ENCODE measurements at places on chromosomes 5 and 9.

DNA sequence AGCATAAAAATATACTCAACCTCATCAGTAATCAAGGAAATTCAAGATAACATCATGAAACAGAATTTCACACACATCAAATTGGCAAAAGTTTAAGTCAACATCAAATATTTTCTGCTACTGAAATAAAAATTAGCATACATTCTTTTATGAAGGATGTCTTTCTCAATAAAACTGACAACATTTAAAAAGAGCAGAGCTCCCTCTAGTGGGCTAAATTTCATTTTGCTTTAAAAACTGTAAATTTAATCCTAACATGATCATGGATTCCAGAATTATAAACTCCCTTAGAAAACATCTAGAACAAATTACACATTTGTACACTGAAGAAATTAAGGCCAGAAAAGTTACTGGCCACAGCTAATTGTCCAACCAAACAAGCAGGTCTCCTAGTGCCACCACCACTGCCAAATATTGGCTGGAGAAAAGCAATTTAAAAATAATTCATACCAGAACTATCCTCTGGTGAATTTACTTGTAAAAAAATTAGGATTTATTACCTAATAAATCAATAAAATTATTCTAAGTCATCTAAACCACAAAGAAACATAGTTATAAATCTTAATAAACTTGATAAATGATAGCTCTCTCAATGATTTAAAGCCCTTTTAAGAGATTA lies 31.2 kb downstream of the DEPDC1B start:
- peak; percentile 47 for DNase-seq

- peak; percentile 99 for DNase-seq
Measured at GRCh38 chr5:144187699-144188294, 17.1 kb downstream of the KCTD16 start.

GRCh38 chr9:127423476-127423933 lies 677 bp upstream of the ZNF79 start:
- DNase-seq: no peak

DNA sequence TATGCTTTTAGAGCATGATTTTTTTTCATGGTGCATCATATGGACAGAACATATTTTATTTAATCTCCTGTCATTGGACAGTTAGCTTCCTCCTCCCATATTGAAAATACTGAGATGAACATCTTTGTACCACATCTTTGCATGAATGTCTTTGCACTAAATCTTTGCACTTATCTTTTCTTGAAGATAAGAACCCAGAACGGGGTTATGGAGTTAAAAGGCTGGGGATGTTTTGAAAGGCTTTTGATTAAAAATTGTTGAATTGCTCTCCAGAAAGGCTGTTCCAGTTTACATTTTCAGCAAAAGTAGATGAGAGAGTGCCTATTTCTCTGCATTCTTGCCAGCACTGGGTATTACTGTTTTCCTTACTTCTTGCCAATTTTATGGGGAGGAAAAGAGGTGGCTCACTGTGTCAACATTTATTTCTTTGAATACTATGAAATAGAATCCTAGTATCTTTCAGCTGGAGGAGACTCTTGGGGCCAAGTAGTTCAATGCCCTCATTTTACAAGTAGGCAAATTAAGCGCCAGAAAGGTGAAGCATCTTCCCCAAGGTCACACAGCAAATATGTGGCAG lies 7.2 kb downstream of the NCS1 start:
- DNase-seq: no peak

GRCh38 chr5:138946831-138947560 lies 71.9 kb upstream of the LRRTM2 start:
- no peak for DNase-seq

- no peak for DNase-seq
Measured at GRCh38 chr9:109399258-109399767, 78.5 kb upstream of the EPB41L4B start.

DNA sequence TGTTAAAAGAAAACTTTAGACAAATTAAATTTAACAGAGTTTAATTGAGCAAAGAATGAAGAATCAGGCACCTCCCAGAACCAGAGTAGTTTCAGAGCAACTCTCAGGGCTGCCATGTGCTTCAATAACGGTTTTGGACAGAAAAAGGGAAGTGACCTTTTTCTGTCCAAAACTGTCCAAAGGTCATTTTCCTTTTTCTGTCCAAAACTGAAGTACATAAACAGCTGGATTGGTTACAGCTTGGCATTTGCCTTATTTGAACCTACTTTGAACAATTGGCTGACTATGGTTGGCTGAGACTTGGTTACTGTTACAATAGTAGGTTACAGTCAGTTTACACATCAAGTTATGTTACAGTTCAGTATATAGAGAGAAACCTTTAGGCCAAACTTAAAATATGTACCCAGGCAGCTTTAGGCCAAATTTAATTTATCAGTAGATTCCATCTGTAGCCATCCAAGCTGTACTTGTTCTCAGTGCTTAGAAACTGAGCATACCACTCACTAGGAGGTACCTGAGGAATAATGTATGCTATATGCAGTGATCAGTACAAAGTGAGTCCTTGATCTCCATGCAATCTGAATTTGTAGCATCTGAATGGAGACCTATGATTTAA lies 44.0 kb downstream of the C9orf85 start:
- DNase-seq: no peak

DNA sequence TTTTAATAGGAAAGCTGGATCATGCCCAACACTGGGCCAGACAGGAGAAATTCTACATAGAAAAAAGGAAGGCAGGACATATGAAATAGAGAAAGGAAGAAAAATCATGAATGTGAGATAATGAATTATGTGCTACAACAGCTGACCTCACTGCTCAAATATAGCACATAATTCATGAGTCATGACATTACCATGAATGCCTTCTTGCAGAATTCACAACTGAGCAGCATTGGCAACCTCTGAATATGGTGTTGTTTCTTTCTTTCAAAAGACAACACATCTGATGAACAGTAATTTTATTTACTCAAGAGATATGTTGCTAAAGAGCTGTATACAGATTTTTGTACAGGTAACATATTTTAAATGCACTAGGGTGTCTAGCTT lies 34.4 kb downstream of the APBA1 start:
- peak; percentile 75 for DNase-seq

- peak; percentile 69 for DNase-seq
Measured at GRCh38 chr5:73793911-73794310, 167.9 kb downstream of the ARHGEF28 start.

GRCh38 chr9:3906437-3907213 lies 380.8 kb upstream of the RFX3 start:
- peak; percentile 93 for DNase-seq

DNA sequence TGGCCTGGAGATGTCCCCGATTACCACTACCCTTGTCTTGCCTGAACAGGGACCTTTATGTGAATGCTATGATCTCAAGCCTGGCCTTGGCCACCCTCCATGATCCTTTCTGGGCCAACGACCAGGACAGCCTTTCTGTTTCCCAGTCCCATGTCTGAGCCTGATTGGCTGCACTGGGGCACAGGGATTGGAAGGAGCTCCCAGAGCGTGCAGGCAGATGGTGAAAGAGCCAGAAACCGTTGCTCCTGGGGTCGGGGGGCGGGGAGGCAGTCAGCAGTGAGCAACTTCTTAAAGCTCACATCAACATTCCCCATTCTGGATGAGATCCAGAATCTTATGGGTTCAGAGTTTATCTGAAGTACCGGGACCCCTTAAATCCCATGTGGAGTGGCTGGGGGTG lies 84.4 kb downstream of the INSYN2B start:
- DNase-seq: peak; percentile 72

GRCh38 chr9:12809720-12810119 lies 34.9 kb downstream of the LURAP1L start:
- no peak for DNase-seq

DNA sequence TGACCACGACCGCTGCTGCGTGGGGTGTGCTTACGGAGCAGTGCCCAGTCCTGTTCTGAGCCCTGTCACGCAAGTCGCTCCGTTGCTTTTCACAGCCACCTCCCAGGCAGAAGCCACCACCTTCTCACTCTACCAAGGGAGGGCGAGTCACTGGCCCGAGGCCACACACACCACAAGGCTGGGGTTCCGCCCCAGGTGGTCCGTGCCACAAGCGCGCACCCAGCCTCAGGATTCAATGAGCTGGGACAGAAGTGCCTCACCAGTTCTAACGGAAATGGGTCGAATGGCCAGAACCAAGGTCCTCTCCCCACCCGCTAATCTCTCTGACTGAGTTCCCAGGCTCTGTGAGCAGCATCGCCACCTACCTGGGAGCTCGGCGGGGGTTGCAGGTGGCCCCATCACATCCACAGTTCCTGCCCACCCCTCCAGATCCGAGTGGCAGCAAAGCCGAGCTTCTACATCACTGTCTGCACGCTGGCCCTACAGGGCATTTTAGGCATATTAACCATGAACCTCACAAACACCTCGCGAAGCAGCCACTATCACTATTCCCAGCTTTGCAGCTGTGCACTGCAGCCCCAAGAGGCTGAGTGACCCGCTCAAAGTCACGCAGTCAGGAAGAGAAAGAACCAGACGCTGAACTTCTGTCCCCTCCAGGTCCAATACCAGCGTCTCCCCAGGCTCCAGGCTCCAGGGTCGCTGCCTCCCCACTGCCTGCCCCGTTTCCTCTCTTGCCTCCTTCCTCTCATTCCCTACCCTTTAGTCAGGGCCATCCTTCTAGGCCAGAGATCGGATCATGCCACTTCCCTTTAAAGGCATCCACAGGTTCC lies 92.1 kb upstream of the PHYKPL start:
- no peak for DNase-seq

- no peak for DNase-seq
Measured at GRCh38 chr5:112869948-112870347, 8.9 kb downstream of the SRP19 start.

- no peak for DNase-seq
Measured at GRCh38 chr5:177336112-177336511, 15.4 kb downstream of the LMAN2 start.

- DNase-seq: no peak
Measured at GRCh38 chr5:115541611-115542010, 3.0 kb downstream of the FEM1C start.

DNA sequence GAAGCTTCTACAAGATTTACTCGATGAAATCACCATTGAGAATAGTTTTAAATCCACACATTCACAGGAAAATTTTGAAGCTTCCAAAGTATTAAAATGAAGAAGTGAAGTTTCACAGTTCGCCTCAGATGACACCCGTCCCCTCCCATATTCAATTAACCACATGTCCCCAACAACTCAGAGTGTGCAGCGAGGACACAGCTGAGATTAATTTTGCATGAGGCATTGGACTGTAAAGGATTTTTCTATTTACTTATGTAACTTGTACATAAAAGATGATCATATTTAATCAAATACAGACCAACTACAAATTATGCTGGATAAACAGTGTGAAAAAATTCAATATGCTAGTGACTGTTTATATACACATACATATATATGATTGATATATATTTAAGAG lies 84.7 kb upstream of the OLFM1 start:
- DNase-seq: no peak

- DNase-seq: no peak
Measured at GRCh38 chr5:111514087-111514486, 1.8 kb upstream of the STARD4 start.

DNA sequence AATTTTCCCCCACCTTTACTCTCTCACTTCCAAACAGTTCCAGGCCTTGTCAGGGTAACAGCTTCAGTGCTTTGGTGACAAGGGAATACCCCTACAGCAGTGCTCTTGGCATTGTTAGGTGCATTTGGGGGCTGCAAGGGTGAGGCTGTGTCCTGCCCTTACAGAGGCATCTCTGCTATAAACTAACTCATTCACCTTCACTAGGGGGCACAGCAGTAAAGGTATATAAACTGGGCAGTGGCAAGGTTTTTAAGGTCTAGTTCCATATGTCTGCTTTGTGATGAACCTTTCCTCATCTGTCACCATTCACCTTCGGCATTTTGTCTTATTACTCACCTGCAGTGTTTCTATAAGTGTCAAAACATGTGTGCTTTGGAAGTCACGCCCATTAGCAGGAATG lies 79.1 kb upstream of the GPR151 start:
- DNase-seq: no peak

GRCh38 chr9:26159575-26160392 lies 481.5 kb upstream of the TUSC1 start:
- DNase-seq: peak; percentile 22

GRCh38 chr5:170760113-170760512 lies 23.4 kb upstream of the GABRP start:
- DNase-seq: no peak

- DNase-seq: no peak
Measured at GRCh38 chr5:138625134-138625533, 49.9 kb upstream of the HSPA9 start.

DNA sequence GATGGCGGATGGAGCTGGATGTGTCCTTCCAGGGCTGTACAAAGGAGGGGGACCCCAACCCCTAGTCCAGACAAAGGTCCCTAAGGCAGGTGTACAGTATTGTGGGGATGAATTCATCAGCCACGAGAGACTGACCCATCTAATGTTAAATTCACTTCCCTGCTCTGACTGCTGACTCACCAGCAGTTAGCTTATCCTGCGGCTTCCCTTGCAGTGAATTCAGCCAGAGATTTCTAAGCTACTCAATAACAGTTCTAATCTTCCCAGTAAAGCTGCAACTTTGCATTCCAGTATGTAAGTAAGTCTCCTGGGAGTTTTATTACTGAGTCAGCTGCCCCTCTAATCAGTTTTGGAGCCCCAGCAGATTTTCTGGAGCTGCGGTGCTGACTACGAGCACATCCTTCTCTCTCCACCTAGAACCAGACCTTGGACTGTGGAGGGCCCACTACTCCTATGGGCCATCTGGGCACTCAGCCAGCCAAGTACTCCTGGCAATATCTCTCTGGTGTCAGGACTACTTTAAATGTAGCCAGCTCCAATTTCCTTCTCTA lies 16.1 kb downstream of the B4GALT1 start:
- DNase-seq: peak; percentile 98

GRCh38 chr9:87701931-87702421 lies 23.9 kb upstream of the CTSL start:
- peak; percentile 84 for DNase-seq

DNA sequence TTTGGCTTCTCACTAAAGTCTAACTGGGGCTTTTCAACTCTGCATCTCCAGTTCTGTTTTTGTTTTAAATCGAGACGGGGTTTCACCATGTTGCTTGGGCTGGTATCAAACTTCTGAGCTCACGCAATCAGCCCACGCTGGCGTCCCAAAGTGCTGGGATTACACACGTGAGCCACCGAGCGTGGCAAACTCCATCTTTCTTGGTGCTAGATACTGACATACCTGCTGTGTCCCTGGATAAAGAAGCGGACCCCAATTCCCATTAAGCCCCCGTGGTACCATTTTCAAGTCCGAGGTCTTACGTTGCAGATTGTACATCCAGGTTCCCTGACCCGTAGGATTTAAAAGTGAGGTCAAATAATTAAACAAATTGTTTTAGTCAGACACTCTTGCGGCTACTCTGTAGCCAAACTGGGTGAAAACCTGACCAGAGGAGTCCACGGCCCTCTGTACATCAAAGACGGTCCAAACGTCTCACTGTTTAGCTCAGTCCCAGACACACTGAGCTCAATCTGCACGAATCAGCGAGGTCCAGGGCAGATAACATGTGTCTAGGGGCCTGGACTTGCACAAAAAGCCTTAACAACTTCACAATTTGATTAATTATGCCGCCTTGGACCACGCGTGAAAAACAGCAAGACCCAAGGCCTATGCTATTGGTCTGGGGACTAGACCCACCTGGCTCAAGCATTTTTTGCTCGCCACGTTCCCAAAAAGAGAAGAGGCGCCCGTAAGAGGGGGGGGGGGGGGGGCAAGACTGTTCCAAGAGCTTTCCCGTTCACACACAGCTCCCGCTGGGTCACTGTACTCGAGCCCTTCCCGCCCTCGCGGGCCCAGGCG lies 727 bp upstream of the DNAJA1 start:
- DNase-seq: peak; percentile 12
